ENCODE measurements at places on chromosomes 1 and 21. TPM values are rescaled to one million over a fixed set of nuclear protein-coding genes. Genes with fewer than 3 reads are reported as not detected.

DNA sequence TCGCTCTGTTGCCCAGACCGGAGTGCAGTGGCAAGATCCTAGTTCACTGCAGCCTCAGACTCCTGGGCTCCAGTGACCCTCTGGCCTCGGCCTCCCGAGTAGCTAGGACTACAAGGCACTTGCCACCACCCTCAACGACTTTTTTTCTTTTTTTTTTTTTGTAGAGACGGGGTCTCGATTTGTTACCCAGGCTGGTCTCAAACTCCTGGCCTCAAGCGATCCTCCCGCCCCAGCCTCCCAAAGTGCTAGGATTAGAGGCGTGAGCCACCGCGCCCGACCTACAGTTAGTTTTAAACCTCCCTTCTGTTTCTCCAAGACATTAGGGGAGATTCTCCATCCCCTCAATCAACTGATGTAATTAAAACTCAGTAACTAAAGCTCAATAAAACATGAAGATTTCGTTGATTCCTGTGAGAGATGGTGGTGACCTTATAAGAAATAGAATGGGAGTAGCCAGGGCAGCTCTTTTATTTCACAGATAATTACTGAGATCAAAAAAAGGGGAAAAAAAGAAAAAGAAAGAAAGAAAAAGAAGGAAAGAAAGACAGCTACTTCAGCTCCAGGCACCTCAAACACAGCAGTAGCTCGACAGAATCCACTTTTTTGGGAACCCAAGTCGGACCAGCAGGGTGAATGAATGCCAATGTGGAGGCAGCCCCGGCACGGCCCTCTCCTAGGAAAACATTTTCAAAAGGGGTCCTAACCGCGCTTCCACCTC lies 598 bp downstream of the GON4L start:
- DNase-seq, result no peak

Gene CD5L
- 4.6 TPM for total RNA-seq

DNA sequence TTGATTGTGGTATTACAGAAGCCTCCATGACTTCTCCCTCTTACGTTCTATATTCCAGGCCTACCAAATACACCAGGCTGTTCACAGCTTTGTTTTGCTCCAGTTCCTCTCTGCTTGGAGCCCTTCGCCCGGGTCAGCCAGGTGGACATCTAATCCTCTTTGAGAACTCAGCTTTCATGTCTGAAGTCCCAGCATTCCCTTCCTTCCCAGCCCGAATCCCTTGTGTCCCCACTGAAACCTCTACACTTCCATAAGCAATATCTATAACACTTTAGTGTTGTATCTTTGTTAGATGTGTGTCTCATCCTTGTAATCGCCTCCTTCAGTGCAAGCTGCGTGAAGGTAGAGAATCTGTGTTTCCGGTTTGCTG lies 1.9 kb downstream of the RNF11 start:
- no peak for DNase-seq

- DNase-seq, result no peak
Observed at GRCh38 chr1:232132572-232132971, 497.4 kb downstream of the SIPA1L2 start.

Gene MIXL1
- total RNA-seq, result 0.20 TPM

GRCh38 chr21:40732253-40733023 lies 114.5 kb downstream of the DSCAM start:
- DNase-seq, result no peak

- no peak for DNase-seq
Observed at GRCh38 chr1:19437891-19438294, 47.4 kb downstream of the CAPZB start.

- no peak for DNase-seq
Observed at GRCh38 chr1:167086033-167086432, 4.1 kb downstream of the GPA33 start.

Gene KRTCAP2
- 157 TPM for total RNA-seq

DNA sequence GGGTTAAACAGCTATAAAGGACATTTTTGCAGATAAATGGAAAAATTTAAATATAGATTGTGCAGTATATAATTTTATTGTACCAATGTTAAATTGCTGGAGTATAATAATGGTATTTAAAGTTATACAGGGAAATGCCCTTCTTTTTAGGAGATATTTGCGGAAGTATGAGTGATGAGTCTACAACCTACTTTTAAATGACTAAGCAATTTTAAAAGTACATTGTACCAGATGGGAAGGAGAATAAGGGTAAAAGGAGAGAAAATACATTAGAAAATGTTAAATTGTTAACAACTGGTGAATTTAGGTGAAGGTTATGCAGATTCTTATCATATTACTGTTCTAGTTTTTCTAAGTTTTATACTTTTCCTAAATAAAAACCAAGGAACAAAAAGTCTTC lies 91.8 kb downstream of the ZZZ3 start:
- DNase-seq, result no peak

DNA sequence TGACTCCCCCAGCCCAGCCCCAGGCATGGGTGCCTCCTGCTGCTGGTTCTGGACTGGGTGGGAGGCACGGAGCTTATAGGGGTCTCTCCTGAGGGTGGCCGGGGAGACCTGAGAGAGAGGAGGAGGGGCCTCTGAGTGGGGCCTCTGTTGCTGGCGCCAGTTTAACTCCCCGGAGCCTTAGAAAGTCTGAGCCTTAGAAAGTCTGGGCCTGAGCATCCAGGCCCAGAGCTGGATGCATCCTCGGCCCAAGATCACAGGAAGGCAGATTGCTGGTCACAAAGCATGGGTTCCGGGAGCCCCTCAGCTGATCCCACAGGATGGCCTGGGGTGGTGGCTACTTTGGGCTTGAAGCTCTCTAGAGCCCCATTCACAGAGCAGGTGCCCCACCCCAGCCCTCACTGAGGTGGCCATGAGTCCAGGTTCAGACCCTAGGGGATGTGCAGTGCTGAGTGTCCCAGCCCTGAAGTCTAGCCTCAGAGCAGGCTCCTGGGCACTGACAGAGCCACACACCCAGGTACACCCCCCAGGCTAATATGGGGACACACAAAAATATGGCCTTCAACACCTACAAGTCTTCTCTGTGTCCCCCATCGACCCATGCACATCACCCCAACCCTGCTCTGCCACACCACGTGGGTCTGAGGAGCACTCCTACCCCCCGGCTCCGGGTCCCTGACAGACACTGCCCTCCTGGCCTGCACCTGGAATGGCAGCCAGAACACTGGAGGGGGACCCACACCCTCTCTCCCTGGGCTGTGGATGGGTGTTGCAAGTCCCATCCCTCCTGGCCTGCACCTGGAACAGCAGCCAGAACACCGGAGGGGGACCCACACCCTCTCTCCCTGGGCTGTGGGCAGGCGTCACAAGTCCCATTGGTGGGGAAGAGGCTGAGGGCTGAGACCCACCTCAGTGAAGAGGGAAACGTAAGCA lies 9.7 kb downstream of the PLA2G2F start:
- no peak for DNase-seq

DNA sequence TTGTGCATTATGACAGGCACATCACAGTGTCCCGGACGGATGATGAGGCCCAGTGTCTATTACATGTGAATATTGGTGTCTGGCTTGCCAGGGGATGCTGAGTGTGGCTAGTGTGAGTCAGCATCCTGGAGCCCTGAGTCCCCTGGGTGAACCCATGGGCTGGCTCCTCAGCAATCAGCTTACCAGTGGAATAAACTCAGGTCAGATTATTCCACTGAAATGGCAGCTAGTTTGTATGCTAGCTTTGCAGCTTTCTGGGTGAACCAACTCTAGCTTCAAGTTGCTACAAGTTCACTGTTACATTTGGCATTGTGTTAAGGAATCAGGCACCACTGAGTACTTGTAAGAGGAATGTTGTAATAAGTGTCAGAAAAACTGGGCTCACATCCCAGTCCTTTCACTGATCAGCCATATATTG lies 23.9 kb upstream of the RPTN start:
- DNase-seq, result no peak

DNA sequence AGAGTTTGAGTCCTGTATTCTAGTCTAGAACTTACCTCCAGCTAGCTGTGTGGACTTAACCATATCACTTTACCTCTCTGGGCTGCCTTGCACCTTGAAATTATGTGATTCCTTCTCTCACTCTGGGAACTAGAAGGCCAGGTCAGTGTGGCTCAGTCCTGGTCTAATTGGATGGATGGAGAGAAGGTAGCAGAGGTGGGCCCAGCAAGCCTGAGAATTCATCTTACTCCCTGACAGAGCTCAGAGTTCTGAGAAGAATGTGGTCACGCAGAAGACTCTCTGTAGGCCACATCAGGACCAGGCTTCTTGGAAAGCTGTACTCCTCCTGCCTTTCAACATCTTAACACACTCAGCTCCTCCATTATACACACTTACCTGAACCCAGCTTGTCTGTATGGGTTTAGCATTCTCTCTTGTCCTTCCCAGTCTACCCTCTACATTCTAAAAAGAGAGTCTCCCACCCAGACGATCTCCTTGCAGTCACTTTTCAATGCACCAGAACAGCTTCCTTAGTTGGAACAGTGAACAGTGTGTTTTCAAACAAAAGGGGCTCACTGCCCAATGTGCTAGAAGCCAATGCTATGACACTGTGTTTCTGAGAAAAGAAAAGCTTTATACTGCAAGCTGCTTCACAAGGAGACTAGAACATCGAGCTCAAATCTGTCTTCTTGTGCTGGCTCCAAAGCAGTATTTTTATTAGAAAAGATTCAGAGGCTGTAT lies 60.5 kb downstream of the CAPN9 start:
- no peak for DNase-seq

Gene HHAT
- total RNA-seq, result 6.8 TPM
